Activated CD4-positive, alpha-beta T cell treated with anti-CD3 and anti-CD28 coated beads, Interleukin-2, amount 10 ng/mL, durations not matched to agents 7 days and 5 days (primary cell): ENCODE measurements at places on chromosomes 7 and 10. TPM values are rescaled to one million over a fixed set of nuclear protein-coding genes. Genes with fewer than 3 reads are reported as not detected.

GRCh38 chr10:48307711-48308018 lies 1.2 kb downstream of the MAPK8 start:
- no peaks in the 10 kb centered on the region for H3K27me3 ChIP-seq
- H3K36me3 ChIP-seq, result no peaks in the 10 kb centered on the region
- H3K4me1 ChIP-seq, result peaks cover 34% of the 10 kb centered on the region
- peak overlapping the region; percentile 88 for H3K27ac ChIP-seq
- peak overlapping the region; percentile 80 for H3K4me3 ChIP-seq
- DNase-seq, result no peak

DNA sequence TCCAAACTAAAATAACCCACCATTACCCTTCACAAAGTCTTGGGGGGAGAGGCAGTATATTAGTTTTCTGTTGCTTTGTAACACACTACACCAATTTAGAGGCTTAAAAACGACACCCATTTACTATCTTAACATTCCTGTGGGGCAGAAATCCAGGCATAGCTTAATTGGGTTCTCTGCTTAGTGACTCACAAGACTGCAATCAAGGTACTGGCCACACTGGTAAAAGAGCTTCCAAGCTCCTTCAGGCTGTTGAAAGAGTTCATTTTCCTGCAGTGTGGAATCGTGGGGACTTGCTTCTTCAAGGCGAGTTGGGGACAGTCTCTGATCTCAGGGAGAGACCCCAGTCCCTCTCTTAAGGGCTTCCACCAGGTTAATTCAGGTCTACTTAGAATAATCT lies 139.1 kb downstream of the XPNPEP1 start:
- no peak for DNase-seq
- no peaks in the 10 kb centered on the region for H3K4me1 ChIP-seq
- H3K27ac ChIP-seq, result no peak overlapping the region
- H3K27me3 ChIP-seq, result peaks cover 7% of the 10 kb centered on the region

DNA sequence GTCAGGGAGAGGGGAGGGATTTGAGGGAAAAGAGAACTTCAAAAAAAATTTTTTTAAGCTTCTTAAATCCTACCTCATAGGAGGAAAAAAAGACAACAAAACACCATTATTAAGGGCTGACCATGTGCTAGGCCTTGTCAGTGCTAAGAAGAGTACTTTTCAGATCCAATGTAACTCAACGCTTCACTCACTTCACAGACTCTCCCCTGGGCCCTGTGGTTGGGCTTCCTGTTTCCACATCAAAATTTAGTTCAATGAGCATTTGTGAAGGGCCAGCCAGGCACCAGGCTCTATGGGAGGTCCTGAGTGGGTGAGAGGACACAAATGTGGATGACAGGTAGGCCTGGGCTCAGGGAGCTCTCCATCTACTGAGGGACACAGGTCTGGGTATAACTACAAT lies 249.8 kb downstream of the PTEN start:
- peaks cover 14% of the 10 kb centered on the region for H3K4me1 ChIP-seq
- no peak overlapping the region for H3K27ac ChIP-seq
- H3K4me3 ChIP-seq, result no peak overlapping the region

GRCh38 chr7:135879233-135879632 lies 97.9 kb downstream of the MTPN start:
- H3K27ac ChIP-seq, result no peak overlapping the region
- no peak overlapping the region for H3K4me3 ChIP-seq
- no peaks in the 10 kb centered on the region for H3K4me1 ChIP-seq
- DNase-seq, result no peak
- no peaks in the 10 kb centered on the region for H3K36me3 ChIP-seq
- H3K27me3 ChIP-seq, result no peaks in the 10 kb centered on the region

GRCh38 chr7:100007887-100008286 lies 7.5 kb upstream of the ZKSCAN1 start:
- peaks cover 8% of the 10 kb centered on the region for H3K4me1 ChIP-seq
- H3K27ac ChIP-seq, result no peak overlapping the region
- no peaks in the 10 kb centered on the region for H3K27me3 ChIP-seq
- DNase-seq, result no peak

DNA sequence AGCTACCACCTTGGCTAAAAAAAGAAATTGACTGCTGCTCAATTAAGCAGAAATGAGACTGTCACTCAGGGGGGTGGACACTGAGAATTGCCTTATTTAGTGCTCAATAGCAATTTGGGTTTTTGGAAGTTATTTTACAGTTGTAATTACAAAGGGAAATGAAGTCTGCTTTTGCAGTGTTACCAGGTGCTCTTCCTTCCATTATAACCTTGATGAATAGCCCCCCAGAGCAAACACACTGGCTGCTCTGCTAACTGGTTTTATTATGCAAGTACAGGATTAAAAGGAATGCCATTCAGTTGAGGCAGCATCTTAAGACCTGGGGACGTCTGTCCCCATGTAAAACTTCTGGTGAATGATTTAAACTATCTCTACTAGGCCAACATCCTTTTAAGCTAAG lies 191.0 kb downstream of the EVX1 start:
- H3K4me1 ChIP-seq, result no peaks in the 10 kb centered on the region
- DNase-seq, result no peak
- H3K4me3 ChIP-seq, result no peak overlapping the region
- no peak overlapping the region for H3K27ac ChIP-seq

DNA sequence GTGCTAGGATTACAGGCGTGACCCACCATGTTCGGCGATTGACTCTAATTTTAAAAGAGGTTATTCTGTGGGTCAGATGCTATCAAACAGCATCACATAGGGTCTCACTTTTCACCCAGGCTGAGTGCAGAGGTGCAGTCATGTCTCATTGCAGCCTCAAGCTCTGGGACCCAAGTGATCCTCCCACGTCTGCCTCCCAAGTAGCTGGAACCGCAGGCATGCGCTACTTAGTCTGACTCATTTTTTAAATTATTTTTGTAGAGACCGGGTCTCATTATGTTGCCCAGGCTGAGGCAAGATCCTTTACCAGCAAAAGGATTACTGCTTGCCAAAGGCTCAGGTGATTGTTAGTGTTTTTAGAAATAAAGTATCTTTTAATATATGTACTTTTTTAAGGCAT lies 42.9 kb upstream of the STOX1 start:
- H3K4me1 ChIP-seq, result no peaks in the 10 kb centered on the region
- no peaks in the 10 kb centered on the region for H3K27me3 ChIP-seq
- no peak for DNase-seq
- no peak overlapping the region for H3K27ac ChIP-seq

DNA sequence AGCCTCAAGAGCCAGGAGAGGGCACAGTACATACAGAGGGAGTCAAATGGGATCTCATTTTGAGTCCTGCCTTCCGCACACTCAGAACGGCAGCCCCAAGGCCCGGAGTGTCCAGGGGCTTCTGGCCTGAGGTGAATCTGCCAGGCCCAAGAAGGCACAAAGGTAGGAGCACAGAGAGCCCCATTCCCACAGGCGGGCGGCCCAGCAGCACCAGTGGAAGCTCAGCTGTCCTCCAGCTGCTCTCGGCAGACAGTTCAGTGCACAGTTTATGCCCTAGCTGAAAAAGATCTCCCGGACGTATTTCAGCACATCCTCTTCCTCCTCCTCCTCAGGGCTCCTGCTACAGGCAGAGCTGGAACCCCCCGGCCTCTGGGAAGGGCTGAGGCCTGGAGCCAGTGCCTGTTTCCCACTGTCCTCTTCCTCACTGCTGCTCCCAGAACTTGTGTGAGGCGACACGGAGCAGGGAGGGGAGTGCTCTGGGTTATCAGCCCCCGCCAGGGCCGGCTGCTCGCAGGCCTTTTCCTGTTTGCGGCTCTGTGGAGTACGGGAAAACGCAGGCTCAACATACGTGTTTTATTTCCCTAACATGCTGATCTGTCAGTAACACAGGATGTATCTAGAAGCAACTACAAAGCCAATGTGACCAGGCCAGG lies 4.0 kb downstream of the CYREN start:
- DNase-seq, result no peak
- H3K4me3 ChIP-seq, result no peak overlapping the region
- peaks cover 51% of the 10 kb centered on the region for H3K4me1 ChIP-seq
- H3K27ac ChIP-seq, result peak overlapping the region; percentile 64

- H3K4me3 ChIP-seq, result no peak overlapping the region
- H3K36me3 ChIP-seq, result no peaks in the 10 kb centered on the region
- DNase-seq, result no peak
- H3K4me1 ChIP-seq, result no peaks in the 10 kb centered on the region
Measured at GRCh38 chr7:66826649-66827048, 86.1 kb downstream of the RABGEF1 start.

- no peak for DNase-seq
- H3K4me3 ChIP-seq, result no peak overlapping the region
- no peaks in the 10 kb centered on the region for H3K36me3 ChIP-seq
- H3K27me3 ChIP-seq, result no peaks in the 10 kb centered on the region
- H3K27ac ChIP-seq, result no peak overlapping the region
- no peaks in the 10 kb centered on the region for H3K4me1 ChIP-seq
Measured at GRCh38 chr7:18064242-18064838, 36.7 kb upstream of the PRPS1L1 start.

- H3K27ac ChIP-seq, result no peak overlapping the region
- no peaks in the 10 kb centered on the region for H3K36me3 ChIP-seq
- H3K27me3 ChIP-seq, result peaks cover 8% of the 10 kb centered on the region
- H3K4me1 ChIP-seq, result no peaks in the 10 kb centered on the region
Measured at GRCh38 chr7:131843898-131844331, 287.5 kb upstream of the PODXL start.

GRCh38 chr7:107236862-107237261 lies 68.1 kb downstream of the HBP1 start:
- H3K4me3 ChIP-seq, result no peak overlapping the region
- no peaks in the 10 kb centered on the region for H3K27me3 ChIP-seq
- H3K4me1 ChIP-seq, result no peaks in the 10 kb centered on the region
- H3K36me3 ChIP-seq, result peaks cover 5% of the 10 kb centered on the region
- H3K27ac ChIP-seq, result no peak overlapping the region
- no peak for DNase-seq

DNA sequence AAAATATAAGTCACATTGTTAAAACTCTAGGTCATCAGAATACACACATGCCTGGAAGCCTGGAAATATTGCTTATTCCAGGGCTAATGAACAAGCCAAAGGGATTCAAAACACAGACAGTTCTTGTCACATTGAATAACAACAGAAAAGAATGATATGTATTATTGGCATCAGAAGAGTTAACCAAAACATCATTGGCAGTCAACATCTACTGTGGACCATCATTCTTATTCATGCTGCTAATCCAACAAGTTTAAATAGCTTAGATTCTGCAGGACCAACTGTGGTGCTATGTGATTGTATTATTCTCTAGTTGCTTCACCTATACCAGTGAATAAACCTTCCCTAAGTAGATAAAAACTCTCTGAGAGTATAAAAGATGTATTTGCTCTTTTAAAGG lies 198.3 kb downstream of the NEBL start:
- no peaks in the 10 kb centered on the region for H3K36me3 ChIP-seq
- H3K4me3 ChIP-seq, result no peak overlapping the region

DNA sequence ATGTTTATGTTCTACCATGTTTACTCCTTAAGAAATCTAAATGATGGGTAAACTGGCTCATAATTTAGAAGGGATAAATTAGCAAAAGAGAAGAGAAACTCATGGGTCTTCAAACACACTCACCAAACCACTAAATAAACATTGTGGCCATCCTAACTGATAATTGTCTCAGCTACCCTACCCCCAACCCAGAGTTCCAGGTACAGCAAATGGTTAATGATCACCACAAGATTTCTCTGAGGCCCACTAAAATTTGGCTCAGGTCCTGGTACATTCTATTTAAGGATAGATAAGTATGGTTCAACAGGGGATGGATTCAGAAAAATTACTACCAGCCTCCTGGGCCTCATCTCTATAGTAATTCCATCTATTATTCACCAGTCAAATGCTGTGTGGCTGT lies 21.4 kb downstream of the SLC25A13 start:
- no peak overlapping the region for H3K4me3 ChIP-seq
- H3K36me3 ChIP-seq, result peaks cover under 1% of the 10 kb centered on the region
- H3K27ac ChIP-seq, result no peak overlapping the region
- no peak for DNase-seq

DNA sequence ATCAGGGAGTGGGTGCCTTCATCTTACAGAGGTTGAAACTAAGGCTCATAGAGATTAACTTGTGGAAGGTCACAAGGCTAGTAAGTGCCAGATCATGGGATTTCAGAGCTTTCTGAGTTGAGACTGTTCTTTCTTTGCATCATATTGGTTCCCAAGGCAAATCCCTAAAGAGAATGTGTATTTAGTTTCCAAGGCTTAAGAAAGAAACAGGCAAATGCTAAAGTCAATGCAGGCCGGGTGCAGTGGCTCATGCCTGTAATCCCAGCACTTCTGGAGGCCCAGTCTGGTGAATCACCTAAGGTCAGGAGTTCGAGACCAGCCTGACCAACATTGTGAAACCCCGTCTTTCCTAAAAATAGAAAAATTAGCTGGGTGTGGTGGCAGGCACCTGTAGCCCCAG lies 19.8 kb downstream of the CDK1 start:
- peaks cover 7% of the 10 kb centered on the region for H3K4me1 ChIP-seq
- DNase-seq, result no peak
- H3K27me3 ChIP-seq, result no peaks in the 10 kb centered on the region
- no peak overlapping the region for H3K27ac ChIP-seq

DNA sequence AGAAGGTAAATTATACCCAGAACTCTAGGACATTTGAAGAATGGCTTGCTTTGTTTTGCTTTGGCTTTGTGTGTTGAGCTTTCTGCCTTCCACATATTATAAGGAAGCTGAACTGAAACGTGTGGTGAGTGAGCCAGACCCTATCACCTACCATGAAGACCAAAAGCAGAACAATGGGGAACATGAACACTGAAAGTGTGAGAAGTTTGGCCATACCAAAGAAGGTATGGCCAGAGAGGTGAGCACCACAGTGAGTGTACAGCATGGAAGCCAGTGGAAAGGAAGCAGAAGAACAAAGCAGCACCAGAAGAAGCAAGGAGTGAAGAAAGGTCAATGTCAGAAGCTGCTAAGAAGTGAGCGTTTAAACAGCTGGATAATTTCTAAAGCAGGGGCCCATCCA lies 59.7 kb upstream of the CCDC71L start:
- peaks cover 3% of the 10 kb centered on the region for H3K4me1 ChIP-seq
- DNase-seq, result no peak
- no peak overlapping the region for H3K27ac ChIP-seq
- no peaks in the 10 kb centered on the region for H3K36me3 ChIP-seq
- no peaks in the 10 kb centered on the region for H3K27me3 ChIP-seq

DNA sequence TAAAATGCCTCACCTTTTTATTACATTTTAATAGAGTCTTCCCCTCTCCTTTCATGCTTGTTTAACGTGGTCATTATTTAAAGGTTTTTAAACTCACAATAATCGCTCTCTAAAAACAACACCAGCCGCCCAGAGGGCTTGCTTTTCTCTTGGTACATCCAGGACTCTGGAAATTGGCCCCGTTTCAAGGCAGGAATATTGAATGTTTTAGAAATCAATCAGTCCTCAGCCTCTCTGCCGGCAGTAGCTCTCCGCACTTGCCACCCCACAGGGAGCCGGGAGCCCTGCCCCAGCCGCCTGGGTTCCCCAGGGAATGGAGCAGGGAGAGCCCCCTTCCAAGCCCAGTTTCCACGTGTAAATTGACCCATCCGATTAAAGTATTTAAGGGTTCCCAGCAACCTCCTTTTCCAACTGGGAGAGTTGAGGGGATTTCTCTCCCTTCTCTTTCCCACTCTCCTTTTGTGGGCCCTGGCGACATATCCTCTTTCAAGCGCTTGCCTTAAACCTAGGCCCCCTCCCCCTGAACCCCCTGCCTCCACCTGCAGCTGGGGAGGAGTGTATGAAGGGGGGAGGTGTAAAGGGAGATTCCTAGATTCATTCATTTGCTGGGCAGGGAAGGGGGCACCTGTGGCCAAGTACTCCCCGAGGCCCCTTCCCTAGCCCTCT lies 1.9 kb downstream of the FGF8 start:
- H3K27ac ChIP-seq, result no peak overlapping the region
- peaks cover 2% of the 10 kb centered on the region for H3K36me3 ChIP-seq
- no peak for DNase-seq
- peaks cover 70% of the 10 kb centered on the region for H3K27me3 ChIP-seq
- peaks cover 19% of the 10 kb centered on the region for H3K4me1 ChIP-seq

TET1 gene
- total RNA-seq, result 3.7 TPM

CPA4 gene
- not detected for total RNA-seq

HOXA11 gene
- not detected for total RNA-seq

INTS1 gene
- total RNA-seq, result 90.6 TPM

MSANTD7 gene
- 21.6 TPM for total RNA-seq

TMEM140 gene
- 25.3 TPM for total RNA-seq

MET gene
- 0.21 TPM for total RNA-seq

VSTM2A gene
- total RNA-seq, result not detected
